Activated T-helper 17 cell treated with anti-CD3 and anti-CD28 coated beads, Interleukin-2, amount 50 U/mL, for 72 hours (primary cell): ENCODE measurements at places on chromosomes 7 and 10. TPM values are rescaled to one million over a fixed set of nuclear protein-coding genes. Genes with fewer than 3 reads are reported as not detected.

DNA sequence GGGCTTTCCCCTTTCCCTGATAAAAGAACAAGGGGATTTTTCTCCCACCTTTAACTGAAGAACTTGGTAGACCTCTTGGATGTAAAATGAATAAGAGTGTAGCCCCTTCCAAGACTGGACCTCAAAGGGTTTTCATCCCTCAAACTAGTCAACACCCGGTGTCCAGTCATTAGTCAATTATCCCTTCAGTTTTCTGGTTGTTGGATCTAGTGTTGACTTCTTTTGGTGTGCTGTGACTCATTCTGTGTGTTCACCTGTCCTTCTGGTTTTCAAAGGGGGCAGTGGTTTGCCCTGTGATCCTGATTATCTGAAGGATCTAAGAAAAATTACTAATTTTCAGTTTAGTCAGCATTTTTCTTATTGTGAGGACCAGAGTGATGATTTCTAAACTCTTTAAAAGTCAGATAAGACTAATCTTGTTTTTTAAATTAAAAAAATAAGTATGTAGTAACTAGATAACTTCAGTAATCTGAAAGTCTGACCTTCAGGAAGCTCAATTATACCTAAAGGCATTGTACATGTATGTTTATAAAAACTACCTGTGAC lies 583.5 kb downstream of the CNTNAP2 start:
- ATAC-seq: no peak

- no peak for ATAC-seq
These were observed 277.7 kb upstream of the KLF6 start for GRCh38 chr10:4062751-4063150.

GRCh38 chr7:8111282-8111960 lies 142.8 kb downstream of the GLCCI1 start:
- no peak for ATAC-seq

GRCh38 chr10:23439961-23440889 lies 1.4 kb downstream of the OTUD1 start:
- peak; percentile 43 for ATAC-seq

DNA sequence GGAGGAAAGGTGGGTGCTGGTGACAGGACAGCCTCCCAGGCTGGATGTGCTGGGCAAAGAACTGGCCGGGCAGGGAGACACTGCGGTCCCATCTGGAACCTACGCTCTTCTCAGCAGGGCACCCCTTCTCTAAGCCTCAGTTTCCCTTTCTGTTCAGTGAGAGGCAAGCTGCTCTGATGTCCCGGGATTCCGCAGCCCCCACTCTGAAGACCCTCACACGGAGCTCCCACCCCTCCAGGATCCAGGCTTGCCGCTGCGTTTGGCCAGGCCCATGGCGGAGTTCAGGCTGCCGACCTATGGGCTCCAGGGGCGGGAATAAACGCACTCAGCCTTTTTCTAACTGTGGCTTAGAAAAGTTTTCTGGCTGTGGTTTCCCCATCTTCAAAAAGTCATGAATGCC lies 10.2 kb upstream of the INTS1 start:
- ATAC-seq: no peak

DNA sequence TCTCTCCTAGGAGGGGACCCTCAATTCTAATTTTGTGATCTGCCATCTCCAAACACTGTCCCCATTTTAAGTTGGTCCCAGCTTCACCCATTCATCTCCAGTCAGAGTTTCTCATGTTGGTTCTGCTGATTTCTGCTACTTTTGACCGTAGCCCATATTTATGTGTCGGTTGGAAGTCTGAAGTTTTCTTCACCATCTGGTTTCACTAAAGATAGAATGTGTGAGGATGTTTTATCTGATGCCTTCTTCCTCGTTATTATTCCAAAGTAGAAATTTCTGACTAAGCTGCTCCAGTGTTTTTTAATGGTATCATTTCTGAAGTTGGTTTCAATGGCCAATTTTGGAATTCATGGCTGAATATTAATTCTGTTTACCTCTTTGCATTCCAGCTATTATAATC lies 21.3 kb upstream of the IFIT2 start:
- ATAC-seq: no peak

DNA sequence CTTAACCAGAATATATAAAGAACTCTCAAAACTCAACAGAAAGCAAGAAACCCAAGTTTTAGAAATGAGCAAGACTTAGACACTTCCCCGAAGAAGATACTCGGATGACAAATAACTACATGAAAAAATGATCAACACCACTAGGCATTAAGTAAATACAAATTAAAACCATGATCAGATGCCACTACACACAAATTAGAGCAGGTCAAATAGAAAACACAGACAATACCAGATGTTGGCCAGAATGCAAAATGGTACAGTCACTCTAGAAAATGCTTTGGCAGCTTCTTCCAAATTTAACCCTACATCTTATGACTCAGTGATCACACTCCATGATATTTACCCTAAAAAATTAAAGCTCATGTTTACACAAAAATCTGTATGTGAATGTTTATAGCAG lies 18.4 kb downstream of the TMEM176A start:
- peak; percentile 26 for ATAC-seq

DNA sequence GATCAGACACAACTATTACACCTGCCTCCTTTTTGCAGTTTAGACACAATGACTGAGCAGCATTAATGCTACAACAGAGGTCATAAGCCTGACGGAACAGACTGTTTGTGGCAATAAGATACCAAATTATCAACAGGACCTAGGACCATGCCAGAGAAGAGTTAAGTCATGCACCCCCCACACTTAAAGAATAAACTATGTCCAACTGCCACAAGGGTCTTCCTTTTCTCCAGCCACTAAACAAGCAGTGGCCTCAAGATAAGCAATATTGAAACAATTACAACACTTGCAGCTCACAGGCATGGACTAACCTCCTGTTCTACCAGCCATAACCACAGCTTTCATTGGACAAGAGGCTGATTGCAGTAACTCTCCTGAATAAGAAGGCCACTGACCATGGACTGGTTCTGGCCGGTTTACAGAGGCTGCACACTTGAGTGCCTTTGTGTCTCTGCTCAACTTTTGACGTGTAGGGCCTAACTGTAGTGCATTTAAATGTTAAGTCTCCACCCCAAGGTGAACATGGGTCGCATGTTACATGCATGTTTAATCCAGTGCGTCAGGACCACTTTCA lies 104.4 kb downstream of the STRA8 start:
- no peak for ATAC-seq

DNA sequence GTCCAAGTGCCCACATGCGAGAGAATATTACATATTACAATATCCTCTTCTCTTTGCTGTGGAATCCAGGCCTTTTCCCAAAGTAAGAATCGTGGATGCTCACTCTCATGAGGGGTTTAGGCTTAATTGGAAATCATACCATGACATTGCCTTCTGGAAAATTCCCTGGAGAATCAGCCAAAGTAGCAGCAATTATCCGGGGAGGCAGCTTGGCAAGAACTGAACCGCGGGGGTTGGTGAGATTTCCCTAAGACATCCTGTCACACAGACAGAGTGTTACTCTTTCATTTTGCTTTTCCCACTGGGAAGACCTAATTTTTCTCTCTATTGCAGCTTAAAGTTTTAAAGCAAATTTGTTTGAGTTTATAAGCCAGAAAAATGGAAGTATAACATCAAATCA lies 463.6 kb upstream of the DPP6 start:
- ATAC-seq: no peak

- ATAC-seq: no peak
These were observed 73.7 kb downstream of the ITIH5 start for GRCh38 chr10:7593063-7593462.

DNA sequence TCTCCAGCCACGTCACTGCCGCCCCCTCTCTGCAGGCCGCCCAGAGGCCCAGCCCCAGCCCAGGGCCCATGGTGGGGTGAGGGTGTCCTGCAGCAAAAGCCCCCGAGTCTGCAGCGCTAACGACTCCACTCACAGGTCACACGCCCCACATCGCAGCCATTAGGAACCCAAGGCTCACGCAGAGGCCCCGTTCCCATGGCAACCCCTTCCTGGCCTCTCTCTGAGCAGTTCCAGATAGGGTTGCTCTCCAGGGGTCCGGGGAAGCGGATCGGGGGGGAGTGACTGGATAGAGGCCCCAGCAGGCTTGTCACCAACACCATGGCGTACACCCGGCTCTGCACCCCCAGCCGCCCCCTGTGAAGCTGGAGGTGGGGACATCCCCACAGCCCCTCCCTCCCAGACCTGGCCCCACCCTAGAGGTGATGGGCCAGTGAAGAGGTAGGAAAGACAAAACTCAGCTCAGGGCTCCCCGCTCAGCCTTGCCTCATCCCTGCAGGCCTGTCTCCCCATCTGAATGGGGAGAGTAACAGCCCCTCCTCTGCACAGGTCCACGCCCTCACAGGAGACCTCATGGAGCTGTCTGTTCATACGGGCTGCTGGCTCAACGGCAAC lies 41.2 kb downstream of the TNRC18 start:
- no peak for ATAC-seq

- no peak for ATAC-seq
These were observed 131.7 kb downstream of the RTKN2 start for GRCh38 chr10:62136931-62137330.

DNA sequence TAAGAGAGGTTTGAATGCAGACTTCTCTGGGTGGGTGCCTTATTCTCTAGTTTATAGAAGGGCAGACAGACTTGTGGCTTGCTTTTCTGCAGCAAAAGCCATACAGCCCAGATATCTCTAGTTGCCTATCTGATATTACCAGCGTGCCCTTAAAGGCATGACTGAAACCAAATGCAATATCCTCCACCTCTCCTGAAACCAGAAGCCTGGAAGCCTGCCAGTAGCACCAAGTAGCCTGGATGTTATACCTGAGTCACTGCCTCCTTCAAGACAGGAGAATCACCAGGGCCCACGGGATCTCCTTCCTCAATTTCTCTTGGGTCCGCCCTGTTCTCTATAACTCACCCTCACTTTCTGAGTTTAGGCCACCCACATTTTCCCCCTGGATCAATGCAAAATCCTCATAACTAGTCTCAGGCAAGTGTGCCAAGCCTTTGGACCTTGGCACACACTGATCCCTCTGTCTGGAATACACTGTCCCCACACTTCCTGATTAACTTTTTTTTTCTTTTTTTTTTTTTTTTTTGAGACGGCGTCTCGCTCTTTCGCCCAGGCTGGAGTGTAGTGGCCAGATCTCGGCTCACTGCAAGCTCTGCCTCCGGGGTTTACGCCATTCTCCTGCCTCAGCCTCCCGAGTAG lies 638.4 kb downstream of the GALNT17 start:
- no peak for ATAC-seq

DNA sequence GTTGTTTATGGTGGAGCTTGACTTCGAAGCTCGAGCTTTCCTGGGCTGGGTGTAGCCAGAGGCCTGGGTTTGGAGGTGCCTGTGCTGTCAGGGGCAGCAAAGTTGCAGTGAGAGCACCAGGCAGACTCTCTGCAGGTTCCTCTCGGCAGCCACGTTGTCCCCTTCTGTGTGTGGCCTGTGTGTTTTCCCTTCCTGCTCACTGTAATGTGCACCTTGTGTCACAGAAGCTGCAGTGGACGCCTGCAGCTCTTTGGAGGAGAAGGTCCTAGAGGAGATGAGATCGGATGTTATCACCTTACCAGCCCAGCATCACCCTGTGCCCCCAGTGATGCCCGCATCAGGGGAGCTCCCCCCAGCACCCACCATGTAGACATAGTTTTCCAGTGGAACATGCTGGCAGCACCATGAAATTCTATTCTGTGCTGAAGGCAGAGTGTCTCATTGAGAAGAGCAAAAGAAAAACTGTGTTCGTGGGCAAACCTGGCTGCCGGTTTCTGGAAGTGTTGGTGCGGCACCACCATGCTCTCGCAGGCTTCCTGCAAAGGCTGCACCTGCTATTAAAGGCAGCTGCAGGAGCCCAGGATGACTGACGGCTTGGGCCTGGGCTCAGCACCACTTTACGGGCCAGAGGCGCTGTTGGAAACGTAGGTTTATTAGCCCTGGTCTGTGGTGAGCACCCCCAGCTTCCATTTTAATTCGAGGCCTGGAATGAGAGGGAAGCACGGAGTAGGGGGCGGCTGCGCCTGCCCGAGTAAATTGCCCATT lies 609.8 kb upstream of the FOXK1 start:
- ATAC-seq: no peak

Gene BMPER
- total RNA-seq: 0.45 TPM

Gene ZRANB1
- total RNA-seq: 7.9 TPM

Gene GJC3
- total RNA-seq: not detected

Gene EN2
- total RNA-seq: not detected

Gene LRRN3
- 9.6 TPM for total RNA-seq

Gene UFSP1
- total RNA-seq: 0.79 TPM

Gene ASB10
- total RNA-seq: not detected
